ENCODE measurements at places on chromosomes 2 and 18.

DNA sequence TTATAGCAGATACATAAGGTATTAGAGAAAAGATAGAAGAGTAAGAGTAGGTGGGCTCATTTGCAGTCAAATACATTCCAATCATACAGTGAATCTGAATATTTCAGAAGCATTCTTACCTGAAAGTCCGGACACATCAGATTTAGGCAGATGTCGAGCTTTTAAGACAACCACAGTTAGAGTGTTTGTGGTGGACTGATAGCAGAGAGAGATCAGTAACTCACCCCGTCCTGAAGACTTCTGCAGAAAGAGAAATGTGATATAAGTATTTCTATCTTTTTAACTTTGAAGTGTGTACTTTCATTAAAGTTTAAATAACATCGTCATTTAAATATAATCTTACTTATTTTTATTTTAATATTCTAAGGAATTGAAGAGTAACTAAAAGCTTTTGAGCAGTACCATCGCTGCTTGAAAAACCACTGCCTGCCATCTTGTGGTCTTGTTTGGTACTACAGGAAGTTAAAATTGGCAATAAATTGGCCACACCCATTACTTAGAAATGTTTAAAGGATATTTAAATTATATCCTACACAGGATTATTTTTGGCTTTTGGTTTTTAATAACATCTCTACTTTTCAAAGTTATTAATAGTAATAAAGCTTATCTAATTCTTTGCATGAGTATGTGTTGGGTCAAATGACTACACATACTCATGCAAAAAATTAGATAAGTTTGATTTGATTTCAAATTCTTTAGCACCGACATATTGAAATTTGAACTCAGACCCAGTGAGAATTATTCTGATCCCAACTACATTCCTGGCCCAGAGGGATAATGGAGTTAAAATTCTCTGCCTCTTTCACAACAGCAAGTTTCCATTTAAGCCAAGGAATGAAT, 5.5 kb downstream of the SYT4 start:
- H3K4me3 ChIP-seq = no peak overlapping the region
- no peak overlapping the region for H3K27ac ChIP-seq

DNA sequence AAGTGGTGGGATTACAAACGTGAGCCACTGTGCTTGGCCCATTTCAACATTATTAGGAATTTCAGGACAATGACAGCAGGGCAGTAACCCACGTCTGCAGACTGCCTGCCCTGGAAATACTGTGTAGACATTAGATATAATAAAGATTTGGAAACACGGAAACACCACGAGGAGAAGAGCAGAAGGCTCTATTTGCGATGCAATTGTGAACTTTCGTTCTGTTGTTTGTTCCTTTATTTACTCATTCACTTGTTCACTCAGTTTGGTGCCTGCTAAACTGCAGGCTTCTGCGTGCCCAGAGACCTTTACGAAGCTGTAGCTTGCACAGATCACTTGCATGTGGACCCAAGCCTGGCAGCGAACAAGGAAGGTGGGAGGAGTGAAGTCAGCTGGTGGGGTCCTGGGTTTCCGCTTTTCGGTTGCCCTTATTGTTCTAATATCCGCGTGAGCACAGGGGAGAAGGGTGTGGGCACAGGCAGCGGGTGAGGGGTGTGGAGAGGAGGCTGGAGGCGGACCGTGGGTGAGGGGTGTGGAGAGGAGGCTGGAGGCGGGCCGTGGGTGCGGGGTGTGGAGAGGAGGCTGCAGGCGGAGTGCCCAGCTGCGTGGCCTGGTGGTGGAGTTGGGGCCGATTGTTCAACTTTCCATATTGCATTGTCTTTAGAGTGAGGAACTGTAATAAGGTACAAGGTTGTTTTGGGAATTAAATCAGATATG, 3.4 kb downstream of the COLEC11 start:
- no peak overlapping the region for H3K27ac ChIP-seq
- no peaks in the 10 kb centered on the region for H3K36me3 ChIP-seq
- H3K4me3 ChIP-seq = no peak overlapping the region
- H3K27me3 ChIP-seq = no peaks in the 10 kb centered on the region
- DNase-seq = no peak

DNA sequence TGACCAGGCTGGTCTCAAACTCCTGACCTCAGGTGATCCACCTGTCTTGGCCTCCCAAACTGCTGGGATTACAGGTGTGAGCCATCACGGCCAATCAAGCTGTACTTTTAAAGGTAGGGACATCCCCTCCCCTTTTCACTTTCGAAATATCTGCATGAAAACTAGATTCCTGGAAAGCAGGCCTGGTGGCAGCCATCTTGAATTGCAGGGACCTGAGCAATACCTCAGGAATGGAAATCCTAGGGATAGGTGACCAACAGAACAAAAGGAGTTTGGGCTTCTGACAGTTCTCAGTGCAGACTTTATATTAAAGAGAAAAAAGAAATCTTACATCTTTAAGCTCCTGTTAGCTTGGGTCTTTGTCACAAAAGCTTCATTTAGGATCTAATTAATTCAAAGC, 62.6 kb downstream of the KLF7 start:
- H3K4me3 ChIP-seq = no peak overlapping the region
- peaks cover 32% of the 10 kb centered on the region for H3K36me3 ChIP-seq
- DNase-seq = no peak

- no peak for DNase-seq
- no peak overlapping the region for H3K4me3 ChIP-seq
- no peaks in the 10 kb centered on the region for H3K4me1 ChIP-seq
- peaks cover 3% of the 10 kb centered on the region for H3K27me3 ChIP-seq
- no peaks in the 10 kb centered on the region for H3K36me3 ChIP-seq
Measured at GRCh38 chr18:24559526-24559925, 99.1 kb downstream of the HRH4 start.

- no peaks in the 10 kb centered on the region for H3K36me3 ChIP-seq
- no peak overlapping the region for H3K4me3 ChIP-seq
- no peaks in the 10 kb centered on the region for H3K27me3 ChIP-seq
- no peaks in the 10 kb centered on the region for H3K4me1 ChIP-seq
- no peak for DNase-seq
Measured at GRCh38 chr2:45681675-45682074, 30.2 kb downstream of the PRKCE start.

GRCh38 chr2:127407661-127408003, 10.6 kb upstream of the PROC start:
- no peaks in the 10 kb centered on the region for H3K36me3 ChIP-seq
- peaks cover 74% of the 10 kb centered on the region for H3K4me1 ChIP-seq
- peak overlapping the region; percentile 61 for H3K4me3 ChIP-seq
- H3K27ac ChIP-seq = peak overlapping the region; percentile 94

DNA sequence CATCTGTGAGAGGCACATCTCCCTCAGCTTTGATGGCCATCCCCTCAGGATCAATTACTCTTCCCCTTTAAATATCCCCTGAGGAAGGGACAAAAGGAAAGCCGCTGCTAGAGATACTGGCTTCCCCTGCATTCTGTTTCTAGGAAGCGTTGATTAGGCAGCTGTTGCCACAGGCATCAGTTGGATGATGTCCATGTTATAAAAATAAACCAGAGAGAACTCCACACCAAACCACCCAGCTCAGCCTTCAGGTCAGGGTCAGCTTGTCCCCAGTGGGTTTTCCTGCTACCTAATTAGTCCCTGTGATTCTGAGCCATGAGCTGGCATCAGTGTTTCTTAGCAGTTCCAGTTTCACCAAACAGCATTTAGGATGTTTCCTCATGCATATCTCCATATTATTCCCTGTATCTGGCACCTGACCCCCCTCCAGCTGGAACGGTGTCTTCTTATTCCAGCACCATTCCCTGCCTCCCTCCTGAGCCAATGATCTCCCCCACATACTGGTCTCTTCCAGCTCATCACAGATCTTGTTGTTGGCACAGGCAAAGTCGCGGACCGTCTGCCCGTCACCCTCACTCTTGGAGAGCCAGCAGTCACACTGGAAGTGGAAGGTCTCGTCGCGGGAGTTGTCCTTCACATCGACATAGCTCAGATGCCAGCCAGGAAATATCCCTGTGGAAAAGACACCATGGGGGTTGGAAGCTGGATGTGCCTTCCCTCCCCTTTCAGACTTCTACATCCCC, 168.4 kb downstream of the LOXHD1 start:
- H3K27ac ChIP-seq = no peak overlapping the region
- H3K4me1 ChIP-seq = no peaks in the 10 kb centered on the region
- no peaks in the 10 kb centered on the region for H3K27me3 ChIP-seq
- no peak for DNase-seq
- H3K36me3 ChIP-seq = no peaks in the 10 kb centered on the region

GRCh38 chr2:9163306-9164111, 43.1 kb upstream of the ASAP2 start:
- peak overlapping the region; percentile 57 for H3K27ac ChIP-seq
- H3K4me3 ChIP-seq = no peak overlapping the region
- H3K4me1 ChIP-seq = no peaks in the 10 kb centered on the region

- H3K36me3 ChIP-seq = no peaks in the 10 kb centered on the region
- H3K27me3 ChIP-seq = no peaks in the 10 kb centered on the region
- H3K4me1 ChIP-seq = peaks cover 11% of the 10 kb centered on the region
- H3K4me3 ChIP-seq = peak overlapping the region; percentile 81
- no peak for DNase-seq
Measured at GRCh38 chr2:176268976-176269318, 295 bp upstream of the MTX2 start.

DNA sequence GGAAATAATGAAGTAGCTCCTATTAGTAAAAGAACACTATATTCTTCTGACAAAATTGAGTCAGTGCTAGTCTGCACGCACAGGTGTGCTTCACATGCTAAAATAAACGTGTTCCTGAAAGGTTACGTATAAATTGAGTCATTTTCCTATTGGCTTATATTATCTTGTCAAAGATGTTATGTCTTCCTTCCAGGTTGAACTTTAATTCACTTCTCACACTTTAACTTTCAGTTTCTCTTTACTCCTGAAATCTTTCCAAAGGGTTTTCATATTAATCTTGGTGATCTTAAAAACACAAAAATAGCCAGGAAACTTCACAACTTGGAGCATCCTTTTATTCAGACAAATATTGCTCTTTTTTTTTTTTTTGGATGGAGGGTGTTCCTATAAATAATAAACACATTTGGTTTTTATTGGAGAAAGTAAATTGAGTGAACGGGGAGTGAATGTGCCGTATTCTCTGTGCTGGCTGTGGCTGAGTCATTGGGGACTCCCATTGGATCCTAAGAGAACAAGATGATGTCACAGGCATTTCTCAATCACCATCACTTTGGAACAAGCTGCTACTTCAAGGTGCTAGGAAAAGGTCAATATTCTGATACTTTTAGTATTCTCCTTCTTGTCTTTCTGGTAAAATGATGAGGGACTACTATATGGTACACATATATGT, 150.2 kb upstream of the SPATS2L start:
- DNase-seq = no peak
- no peaks in the 10 kb centered on the region for H3K27me3 ChIP-seq
- peak overlapping the region; percentile 33 for H3K4me3 ChIP-seq
- H3K4me1 ChIP-seq = no peaks in the 10 kb centered on the region

DNA sequence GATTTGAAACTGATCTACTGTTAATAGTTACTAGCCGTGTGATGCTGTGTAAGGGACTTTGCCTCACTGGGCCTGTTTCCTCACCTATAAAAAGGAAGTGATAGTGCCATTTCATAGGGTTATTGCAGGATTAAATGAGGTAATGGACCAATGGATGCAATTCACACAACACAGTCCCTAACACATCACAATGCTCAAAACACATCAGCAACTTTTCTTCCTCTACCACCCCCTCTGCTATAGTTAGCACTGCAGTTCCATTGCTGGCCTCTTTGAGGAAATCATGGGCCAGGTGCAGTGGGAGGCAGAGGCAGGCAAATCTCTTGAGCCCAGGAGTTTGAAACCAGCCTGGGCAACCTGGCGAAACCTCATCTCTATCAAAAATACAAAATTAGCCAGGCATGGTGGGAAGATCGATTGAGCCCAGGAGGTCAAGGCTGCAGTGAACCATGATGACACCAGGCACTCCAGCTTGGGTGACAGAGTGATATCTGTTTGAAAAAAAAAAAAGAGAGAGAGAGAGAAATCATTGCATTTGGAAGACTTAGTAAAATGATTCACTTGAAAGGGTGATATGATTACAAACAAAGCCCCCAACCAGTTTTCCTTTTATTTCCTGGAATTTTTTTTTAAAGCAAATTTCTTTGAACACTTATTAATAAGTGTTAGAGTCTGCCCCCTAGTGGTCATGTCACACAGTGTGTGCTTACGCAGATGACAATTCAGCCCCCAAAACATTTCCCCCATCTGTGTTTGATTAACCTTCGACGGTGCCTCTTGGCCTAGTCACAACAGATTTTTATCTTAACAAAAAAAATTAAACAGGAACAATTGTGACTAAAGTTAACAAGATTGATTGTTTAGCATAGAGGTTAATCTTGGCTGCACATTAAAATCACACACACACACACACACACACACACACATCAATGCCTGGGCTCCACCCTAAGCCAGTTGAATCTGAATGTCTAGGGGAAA, 88.6 kb upstream of the BCL11A start:
- H3K36me3 ChIP-seq = no peaks in the 10 kb centered on the region
- DNase-seq = no peak
- no peak overlapping the region for H3K4me3 ChIP-seq
- no peak overlapping the region for H3K27ac ChIP-seq
- H3K27me3 ChIP-seq = peaks cover 16% of the 10 kb centered on the region
- H3K4me1 ChIP-seq = no peaks in the 10 kb centered on the region
